ENCODE measurements at places on chromosomes 2 and 18.

DNA sequence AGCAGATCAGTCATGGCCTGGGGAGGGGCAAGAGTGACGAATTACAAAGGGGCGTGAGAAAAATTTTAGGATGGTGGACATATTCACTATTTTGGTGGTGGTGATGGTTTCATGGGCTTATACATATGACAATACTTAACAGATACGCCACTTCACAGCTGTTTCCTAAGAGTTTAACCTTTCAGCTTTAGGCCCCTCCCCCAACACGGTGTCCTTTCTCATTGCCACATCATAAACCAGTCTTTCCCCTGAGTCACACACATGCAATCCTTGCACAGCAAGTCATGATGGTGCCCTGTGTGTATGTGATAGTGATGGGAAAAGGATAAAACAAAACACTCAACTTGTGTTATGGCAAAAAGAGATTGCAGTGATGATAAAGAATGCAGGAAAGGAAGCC is 47.6 kb upstream of the IL1R1 start:
- DNase-seq: no peak

GRCh38 chr18:40063488-40063887 is 1891.5 kb upstream of the PIK3C3 start:
- no peak for DNase-seq

GRCh38 chr2:26873286-26873983 is 25.5 kb downstream of the DPYSL5 start:
- no peak for DNase-seq

DNA sequence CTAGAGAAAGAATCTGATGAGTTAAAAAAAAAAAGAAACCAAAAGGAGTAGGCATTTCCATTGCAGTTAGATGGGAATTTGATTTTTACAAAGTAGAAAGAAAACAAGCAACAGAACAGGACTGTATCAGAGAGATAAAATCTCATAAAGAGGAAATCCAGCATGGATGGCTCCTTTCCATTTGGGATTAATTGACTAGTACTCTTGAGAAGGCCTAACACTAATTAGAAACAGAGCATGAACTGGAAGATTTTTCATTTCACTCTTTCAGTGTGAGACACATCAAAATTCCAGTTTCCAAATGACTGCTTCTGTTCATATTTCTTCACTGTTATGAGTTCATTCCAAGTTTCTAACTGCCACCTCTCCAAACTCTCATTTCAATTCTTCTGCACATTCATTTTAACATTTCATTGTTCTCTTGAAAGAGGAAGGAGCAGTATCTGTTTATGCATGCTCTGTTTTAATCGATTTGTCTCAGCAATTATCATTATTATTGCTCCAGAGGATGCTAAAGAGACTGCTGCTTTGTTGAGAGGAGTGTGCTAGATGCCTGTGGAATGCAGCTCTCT is 108.8 kb upstream of the PIEZO2 start:
- no peak for DNase-seq

DNA sequence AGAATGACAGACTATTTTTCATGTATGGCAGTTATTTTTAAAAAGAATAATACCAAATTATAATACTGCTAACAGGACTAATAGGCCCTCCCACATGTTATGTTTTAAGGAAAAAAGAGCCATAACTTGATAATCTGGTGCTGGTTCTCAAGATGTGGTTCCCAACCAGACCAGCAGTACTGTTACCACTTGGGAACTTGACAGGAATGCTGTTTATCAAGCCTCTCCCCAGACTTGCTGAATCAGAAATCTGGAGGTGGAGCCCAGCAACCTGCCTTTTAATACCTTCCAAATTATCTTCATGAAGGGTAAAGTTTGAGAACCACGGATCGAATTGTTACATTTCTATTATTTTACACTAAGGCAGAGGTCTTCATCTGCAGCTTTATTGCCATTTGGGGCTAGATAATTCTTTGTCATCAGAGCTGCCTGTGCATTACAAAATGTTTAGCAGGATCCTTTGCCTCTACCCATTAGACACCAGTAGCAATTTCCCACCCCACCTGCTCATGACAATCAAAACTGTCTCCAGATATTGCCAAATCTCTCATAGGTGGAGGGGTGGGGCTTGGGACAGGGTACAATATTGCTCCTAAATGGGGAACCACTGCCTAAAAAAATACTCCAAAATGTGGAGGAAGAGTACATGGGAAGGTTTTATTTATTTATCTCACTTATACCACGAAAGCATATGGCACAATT is 629.6 kb downstream of the ARHGAP15 start:
- no peak for DNase-seq

DNA sequence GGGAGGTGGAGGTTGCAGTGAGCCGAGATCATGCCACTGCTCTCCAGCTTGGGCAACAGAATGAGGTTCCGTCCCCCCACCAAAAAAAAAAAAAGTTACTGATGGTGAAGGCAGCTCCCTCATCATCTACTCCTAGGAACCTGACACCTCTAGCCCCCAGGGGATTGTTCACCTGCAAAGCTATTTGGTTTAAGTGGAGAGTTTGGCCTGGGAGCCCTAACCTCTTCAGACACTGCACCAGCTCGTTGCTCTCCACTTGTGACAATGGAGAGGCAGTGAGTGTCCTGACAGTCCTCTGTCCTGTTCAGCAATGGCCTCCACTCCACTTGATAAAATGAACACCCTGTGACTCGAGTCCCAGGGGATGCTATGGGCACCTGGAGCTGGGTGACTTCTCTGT is 43.5 kb downstream of the ATP6V1C2 start:
- DNase-seq: no peak

DNA sequence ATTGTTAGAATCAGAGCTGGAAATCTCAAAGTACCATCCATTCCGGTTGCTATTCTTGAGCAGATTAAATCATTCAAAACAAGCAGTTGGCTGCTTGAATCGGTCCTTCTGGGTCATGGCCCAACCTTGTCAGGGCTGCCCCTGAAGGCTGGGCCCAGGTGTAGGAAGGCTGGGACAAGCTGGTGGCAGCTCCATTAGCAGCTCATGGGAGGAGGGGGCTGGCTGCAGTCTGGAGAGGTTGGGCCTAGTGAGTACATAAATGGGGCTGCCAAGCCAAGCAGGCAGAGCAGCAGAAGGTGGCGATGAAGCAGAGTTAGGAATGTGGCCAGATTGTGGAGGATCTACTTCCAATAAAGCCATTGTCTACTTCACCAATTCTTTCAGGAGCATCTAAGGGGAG is 81.4 kb downstream of the ADCYAP1 start:
- no peak for DNase-seq

DNA sequence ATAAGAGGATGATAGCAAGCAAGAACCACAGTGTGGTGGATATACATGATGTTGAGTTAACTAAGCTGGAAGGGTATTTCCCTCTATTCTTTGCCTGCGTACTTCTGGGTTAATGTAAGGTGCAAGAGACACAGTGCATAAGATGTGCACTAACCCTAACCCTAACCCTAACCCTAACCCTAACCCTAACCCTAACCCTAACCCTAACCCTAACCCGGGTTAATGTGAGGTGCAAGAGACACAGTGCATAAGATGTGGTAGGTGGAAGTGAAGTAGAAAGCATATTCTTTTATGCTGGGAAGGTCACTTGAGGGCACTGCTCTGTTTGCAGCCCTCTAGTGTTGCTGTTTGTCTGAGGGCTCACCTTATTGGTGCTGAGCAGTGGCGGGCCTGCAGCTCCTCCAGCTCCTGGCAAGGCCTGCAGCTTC is 181.5 kb upstream of the ITGA4 start:
- no peak for DNase-seq

DNA sequence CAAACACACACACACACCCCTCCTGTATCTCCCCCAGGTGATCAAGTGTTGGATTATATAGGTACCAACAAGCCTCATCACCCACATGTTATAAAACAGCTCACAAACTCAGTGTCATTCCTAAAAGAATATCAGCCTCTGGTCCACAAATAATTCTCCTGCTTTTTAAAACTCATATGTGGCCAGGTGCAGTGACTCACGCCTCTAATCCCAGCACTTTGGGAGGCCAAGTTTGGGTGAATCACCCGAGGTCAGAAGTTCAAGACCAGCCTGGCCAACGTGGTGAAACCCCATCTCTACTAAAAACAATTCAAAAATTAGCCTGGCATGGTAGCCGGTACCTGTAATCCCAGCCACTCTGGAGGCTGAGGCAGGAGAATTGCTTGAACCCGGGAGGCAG is 87.8 kb downstream of the LRATD1 start:
- no peak for DNase-seq

GRCh38 chr2:98301469-98301868 is 44.8 kb upstream of the CNGA3 start:
- DNase-seq: no peak
